Left lung (tissue), 14 donors: ENCODE measurements at places on chromosomes 2 and 18. TPM values are rescaled to one million over a fixed set of nuclear protein-coding genes. Genes with fewer than 3 reads are reported as not detected.

The UGT1A6 gene
- total RNA-seq: not detected

- DNase-seq: no peak
Observed at GRCh38 chr2:199903111-199903510, 8.0 kb upstream of the C2orf69 start.

DNA sequence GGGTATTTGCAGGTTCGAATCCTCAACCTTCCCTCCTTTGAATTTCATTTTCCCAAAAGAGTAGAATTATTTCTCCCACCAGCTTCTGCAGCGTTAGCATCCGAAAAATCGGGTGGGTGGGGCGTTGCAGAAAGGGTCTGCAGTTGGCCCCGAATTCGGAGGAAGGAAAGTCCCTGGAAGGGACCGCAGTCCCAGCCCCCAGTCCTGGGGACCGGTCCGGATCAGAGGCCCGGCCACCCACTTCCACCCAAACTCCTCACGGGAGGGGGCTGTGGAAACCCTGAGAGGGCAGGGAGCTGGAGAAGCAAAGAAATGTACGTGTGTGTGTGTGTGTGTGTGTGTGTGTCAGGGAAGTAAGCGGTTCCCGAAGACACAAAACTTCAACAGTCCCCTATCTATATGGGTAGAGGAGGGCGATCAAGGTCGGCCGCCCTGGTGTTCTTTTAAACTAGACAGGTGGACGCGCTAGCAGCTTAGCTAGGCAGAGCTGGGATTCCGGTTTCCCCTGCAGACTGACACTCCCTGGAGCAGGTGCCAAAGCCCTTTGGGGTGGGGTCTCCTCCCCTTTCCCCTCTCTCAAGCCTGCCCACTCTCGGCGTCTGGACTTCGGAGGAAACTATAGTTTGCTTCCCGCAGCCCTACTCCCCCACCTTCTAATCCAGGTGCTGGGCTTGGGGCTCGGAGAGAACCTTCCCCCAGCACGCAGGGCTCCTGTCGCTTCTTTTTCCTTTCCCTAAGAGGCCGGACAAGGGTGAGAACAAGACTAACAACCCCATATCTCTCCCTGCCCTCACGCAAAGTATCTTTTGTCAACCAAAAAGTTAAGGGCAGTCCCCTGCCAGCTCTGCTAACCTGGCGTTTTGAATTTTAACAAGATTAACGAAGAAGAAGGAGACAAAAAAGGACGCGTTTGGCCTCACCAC lies 4.8 kb upstream of the ONECUT2 start:
- DNase-seq: no peak

GRCh38 chr18:31860488-31860887 lies 82.4 kb downstream of the TRAPPC8 start:
- DNase-seq: no peak

DNA sequence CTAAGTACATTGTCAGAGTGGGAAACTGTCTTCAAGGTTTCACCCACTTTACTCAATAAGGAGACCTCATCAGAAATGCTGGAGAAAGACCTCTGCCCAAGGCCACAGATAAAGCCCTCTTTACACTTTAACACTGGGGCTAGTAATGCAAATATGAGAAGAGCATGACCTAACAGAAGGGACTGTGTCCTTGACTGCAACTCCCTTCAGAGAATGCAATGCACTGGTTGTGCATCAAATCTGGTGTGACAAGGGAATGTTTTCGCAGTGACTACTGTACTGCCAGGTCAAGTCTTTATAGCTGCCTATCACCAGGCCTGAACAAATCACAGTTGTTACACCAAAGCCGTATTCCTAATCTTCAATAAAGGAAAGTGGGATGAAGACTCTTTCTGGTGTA lies 28.6 kb downstream of the CDH19 start:
- no peak for DNase-seq

DNA sequence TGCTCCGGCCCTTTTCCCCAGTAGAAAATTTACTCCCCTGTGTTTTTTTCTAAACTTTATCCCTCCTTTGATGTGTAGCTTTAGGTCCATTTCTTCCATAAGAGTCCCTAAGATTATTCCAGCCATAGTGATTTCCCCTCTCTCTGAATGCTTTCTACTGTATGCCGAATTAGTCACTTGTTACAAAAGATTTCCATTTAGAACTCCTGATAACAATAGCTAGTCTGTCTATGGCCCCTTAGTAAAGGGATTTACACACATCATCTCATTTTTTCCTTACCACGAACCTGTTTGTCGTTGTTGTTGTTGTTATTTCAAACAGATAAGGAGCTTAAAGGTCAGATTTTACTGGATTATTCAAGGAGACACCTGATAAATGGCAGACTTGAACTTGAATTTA lies 256.1 kb downstream of the PAX3 start:
- DNase-seq: no peak

DNA sequence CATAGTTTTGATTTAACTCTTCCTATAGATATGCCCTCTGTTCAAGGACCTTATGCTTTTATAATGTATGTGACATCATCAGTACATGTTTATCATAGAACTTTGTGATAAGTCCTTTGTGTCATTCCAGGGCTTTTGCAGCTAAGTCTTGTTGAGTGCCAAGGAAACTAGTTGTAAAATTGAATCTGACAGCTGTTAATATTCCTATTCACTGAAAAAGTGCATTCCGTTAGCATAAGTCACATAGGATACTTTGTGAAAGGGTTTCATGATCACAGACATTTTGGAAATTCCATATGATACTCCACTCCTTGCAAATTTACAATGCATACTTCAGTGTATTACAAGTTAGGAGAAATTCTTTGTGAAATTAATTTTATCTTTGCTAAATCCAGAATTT lies 503.4 kb downstream of the CCDC85A start:
- DNase-seq: no peak
